ENCODE measurements at places on chromosomes 2 and 18.

DNA sequence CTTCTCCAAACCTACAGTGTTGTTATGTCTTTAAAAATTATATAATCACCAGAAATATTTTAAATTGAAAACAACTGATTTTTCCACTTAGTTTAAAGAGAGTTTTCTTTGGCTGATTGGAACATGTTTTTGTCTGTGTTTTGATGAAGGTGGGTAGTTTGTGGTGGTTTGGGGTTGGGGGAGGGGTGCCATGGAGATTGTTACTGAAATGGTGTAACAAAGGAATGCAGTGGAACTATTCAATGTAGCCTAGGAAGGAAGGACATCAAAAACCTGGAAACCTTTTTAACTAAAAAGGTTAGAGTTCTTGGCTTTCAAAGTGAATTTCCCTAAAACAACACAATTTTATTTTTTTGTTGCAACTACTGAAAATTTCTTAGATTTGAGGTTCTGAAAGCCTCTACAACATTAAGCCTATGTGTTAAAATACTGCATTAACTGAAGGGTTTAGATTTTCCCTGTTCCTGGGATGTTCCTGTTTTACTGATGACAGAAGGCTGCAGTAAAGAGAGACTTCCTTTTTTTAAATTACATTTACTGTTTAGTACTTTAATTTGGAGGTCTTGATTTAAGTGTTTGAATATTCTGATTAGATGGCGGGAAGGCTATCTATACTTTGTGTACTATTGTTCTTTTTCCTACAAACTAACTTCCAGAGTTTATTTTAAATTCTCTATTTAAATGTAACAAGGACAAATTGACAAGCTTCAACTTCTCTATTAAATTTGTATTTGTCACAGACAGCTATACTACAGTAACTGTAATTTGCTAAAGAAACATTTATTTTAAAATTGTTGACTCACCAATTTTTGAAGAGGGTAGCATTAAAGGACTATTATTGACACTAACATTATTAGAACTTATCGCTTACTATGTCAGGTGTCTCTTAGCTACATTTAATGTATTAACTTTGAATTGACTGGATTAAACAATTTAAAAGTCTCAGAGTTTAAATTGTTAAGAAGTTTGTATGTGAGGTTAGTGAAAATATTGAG lies 87.7 kb downstream of the LIMS1 start:
- no peak for DNase-seq

GRCh38 chr18:12278741-12279682 lies 24.9 kb downstream of the CIDEA start:
- no peak for DNase-seq

GRCh38 chr2:226337941-226338600 lies 461.5 kb downstream of the IRS1 start:
- DNase-seq: no peak

DNA sequence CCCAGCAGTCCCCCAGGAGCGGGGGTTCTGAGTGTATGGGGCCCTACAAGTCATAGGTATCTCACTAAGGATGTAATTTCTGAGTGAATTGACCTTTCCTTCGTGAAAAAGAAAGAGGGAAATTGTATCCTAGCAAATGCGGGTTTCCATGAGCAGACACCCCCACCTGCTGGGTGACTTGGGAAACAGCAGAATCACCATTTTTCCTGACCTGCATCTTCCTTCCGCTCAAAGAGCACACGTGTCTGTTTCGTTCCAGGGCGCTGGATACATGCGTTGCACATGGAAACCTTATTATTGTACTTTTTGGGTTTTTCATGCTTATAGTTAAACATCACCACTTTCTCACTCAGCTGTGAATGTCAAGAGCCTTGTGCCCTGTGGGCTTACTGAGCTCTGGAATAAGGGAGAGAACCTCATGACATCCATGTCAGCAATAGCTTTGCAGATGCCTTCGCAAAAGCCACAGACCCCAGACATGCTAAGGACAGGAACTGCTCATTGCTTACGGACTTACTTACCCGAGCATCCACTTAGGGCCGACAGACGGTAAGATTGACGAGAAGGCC lies 132.8 kb downstream of the TPO start:
- DNase-seq: no peak

- DNase-seq: no peak
Measured at GRCh38 chr2:42050703-42051542, 3.1 kb downstream of the PKDCC start.

DNA sequence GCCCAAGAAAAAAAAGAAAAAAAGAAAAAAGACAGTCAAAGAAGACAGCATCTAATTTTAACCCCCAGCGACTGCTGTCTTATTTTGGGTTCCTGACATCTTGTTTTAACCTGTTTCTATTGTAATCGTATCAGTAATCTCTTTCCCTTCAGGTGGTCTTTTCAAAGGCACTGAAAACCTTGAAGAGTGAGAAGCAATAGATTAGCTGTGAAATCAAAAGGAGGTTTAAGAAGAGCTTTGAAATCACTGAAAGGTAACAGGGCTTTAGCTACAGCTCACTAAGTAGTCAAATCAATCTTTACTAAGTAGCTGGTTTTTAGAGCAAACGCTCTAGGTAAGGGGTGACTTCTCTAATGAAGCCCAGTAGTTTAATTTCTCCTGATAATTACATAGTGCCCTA lies 5.4 kb upstream of the TANC1 start:
- DNase-seq: no peak

DNA sequence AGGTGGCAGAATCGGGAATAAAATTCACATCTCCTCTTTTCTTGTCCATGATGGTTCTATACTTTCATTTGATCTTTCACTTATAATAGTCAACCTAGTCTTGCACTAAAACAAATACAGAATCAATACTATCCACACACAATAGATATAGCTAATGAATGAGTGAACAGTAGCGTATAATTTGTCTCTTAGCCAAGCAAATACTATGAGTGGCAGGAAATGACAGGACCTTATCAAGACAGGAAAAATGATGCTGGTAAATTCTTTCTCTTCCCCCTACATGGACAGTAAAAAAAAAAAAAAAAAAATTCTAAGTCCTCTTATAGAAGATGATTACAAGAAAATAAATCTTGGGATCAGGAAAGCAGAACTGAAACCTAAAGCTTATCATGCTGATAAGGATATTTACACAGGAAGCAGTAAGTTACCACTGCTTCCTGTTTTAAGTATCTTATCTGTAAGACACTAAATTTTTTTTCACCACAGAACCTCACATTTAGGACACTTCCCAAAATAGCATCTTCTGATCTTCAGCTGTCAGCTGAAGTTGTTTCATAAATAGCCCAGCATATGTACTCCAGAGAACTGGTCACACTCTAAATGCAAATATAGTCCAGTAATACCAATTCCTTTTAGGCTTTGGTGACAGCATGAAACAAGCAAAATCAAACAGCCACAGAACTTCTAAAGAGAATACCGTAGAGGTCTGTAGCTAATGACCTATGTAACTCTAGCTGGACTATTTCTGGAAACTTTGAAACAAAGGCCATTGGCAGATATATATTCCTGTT lies 27.0 kb downstream of the IRS1 start:
- DNase-seq: no peak

DNA sequence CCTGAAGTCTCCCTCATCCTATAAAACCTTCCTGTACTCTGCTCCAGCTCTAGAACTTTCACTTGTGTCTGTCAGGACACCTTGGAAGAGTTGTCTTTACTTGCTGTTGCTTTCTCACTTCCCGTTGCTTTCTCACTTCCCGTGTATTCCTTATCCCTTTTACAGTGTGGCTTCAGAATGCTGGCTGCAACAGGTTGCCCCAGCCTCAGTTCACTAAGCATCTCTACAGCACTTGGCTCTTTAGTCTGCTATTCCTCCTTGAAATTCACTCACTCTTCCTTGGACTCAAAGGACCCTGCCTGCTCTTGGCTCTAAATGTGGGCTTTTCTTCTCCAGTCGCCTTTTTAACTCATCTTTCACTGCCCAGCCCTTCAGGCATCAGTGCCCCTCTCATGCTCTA lies 162.5 kb upstream of the ALPP start:
- DNase-seq: no peak

DNA sequence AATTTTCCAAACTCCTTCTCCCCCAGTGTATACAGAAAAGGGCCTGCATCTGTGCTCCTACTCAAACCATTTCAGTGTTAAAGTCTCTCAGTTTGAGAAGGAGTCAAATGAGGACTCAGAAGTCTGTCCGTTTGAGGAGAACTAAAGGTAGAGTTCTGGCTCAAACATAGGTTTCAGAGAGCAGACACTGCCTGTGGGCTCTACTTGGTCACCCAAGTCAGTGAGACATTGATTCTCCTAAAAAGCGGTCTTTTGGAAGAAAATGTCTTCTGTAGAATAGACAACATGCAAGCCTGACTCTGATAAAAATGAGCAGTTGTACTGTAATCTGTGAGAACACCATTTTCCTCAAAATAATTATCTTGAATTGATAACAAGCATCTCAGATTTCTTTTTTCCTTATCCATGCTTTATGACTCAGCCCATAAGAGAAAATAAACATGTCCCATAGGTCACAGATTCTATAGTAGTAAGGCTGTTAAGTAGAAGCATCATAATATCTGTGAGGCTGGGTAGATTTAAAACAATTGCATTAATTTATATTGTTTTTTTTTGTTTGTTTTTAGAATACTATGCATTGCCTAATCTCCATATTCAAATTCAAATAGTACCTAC lies 82.8 kb downstream of the ASXL3 start:
- no peak for DNase-seq

DNA sequence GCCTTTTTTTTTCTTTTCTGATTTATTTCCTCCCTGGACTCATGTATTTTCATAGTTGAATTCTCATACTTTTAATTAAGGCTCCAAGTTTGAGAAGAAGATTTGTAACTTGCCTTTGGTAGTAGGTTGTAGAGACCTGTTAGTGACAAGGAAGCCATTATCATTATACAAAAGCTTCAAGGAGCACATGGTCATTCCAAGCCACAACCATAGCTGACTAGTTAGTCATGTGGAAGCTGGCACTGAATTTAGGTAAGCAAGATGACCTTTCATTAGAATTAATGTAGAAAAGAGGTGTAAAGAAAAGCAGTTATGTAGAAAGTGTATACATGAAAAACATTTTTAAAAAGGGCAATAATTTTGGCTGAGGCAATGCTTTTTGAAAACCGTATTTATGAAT lies 89.7 kb downstream of the LRP1B start:
- peak; percentile 48 for DNase-seq

DNA sequence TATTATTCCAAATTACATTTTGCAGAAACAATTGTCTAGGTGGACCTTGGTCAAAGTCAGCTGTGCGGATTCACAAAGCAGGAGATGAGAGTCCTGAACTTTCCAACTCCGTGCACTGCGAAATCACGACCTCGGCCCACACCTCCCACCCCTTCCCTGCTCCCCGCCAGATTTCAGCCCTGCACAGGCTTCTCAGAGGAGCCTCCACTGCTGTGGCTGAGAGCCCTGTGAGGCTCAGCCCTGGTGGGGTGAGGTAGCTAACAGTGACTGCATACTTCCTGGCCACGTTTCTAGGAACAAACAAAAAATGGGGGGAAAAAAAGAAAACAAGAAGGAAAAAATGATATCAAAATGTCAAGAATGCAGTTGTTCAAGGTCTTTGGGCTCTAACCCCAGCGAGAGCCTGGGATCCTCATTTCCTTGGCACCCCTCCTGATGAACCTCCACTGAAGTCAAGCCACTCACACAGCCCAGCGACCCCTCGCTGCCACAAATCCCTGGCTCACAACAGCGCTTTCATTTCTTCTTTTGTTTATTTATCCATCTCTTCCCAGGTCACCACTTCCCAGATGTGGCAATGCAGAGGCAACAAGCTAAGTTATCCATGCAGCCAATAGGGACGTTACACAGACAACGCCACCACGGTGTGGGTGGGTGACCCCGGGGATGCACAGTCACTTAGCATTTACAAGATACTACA lies 729.7 kb upstream of the ID2 start:
- no peak for DNase-seq

DNA sequence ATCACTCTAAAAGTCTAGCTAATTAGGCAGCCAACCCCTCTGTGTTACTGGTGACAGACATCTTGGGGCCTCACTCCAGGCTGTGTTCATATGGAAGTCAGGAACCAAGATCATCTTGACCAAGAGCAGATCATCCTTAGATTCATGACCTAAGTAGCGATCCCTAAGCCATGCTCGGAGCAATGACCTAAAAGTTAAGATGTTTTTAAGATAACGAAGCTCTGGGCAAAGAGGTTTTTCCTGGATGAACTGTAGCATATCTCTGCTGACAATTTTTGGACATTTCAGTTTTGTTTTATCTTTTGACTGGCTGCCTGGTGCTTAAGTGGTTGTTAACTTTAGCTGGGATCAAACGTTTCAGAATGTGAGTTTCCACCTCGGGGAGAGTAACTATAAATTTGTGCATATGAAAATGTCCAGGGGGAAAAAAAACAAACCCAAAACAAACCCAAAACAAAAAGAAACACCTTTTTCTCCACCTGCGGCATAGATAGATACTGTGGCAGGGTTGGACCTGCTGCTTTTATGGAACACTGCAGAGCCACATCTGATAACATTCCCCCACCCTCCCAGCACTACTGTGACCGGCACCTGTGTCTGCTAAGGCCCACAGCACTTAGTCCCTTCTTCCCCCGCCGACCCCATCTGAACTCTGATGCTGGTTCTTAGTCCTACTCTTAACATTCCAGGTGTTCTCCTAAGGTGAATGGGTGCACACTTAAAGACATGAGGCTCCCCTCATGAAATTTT lies 45.5 kb downstream of the EPAS1 start:
- no peak for DNase-seq

- DNase-seq: no peak
Measured at GRCh38 chr18:64202210-64202836, 53.4 kb upstream of the LINC00305 start.

DNA sequence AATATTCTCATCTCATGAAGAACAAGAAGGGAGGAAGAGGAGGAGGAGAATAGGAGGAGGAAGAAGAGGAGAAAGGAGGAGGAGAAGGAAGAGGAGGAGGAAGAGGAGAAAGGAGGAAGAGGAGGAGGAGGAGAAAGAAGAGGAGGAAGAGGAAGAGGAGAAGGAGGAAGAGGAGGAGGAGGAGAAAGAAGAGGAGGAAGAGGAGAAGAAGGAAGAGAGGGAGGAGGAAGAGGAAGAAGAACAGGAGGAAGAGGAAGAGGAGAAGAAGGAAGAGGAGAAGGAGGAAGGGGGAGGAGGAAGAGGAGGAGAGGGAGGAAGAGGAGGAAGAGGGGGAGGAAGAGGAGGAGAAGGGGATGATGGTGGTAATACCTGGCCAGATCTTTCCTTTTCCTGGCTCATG lies 70.0 kb upstream of the PTPRM start:
- no peak for DNase-seq

GRCh38 chr2:151379169-151379568 lies 21.8 kb downstream of the TNFAIP6 start:
- DNase-seq: no peak

DNA sequence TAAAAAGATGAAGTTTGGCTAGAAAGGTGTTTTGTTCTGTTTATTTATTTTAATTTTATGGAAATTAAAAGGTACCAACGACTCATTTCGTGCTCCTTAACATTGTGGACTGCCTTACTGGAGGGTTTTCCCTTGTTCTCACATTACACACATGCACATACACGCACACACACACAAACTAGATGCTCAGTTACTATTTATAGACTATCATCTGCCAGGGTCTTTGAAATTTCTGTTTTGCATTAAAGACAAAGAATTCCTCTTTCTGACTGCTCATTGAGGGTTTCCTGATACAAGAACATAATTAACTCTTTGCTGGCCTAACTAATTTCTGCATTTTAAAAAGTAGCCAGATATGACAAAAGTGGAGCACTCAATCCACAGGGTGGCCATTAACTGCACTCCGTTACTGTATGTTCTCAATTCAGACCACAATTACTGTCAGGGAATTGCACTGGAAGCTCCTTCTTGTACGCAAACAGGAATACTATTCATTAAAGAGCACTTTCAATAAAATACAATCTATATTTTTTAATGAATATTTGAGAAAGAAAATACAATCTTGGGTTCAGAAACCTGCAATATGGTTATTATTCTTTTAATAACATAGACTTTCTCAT lies 366.9 kb upstream of the GALNT5 start:
- no peak for DNase-seq

- DNase-seq: no peak
Measured at GRCh38 chr2:203553784-203554183, 18.7 kb upstream of the RAPH1 start.
